ENCODE measurements at places on chromosomes 11 and 22. TPM values are rescaled to one million over a fixed set of nuclear protein-coding genes. Genes with fewer than 3 reads are reported as not detected.

ROBO4 gene
- 11.2 TPM for total RNA-seq

MPPED1 gene
- 8.4 TPM for total RNA-seq

SPA17 gene
- total RNA-seq, result 0.51 TPM

CASP12 gene
- total RNA-seq, result 6.2 TPM

MUC6 gene
- 3.5 TPM for total RNA-seq

HSPB2 gene
- total RNA-seq, result 5.2 TPM

FAM180B gene
- total RNA-seq, result 0.21 TPM

LRP4 gene
- total RNA-seq, result 1.2 TPM

BMAL1 gene
- total RNA-seq, result 15.8 TPM

ALDH3B1 gene
- 5.7 TPM for total RNA-seq

KRTAP5-9 gene
- not detected for total RNA-seq
